ENCODE measurements at places on chromosomes 7 and 10. TPM values are rescaled to one million over a fixed set of nuclear protein-coding genes. Genes with fewer than 3 reads are reported as not detected.

Gene PPP3CB
- 56.2 TPM for total RNA-seq

Gene NUTM2D
- total RNA-seq: 7.0 TPM

Gene PRR15
- 0.53 TPM for total RNA-seq

Gene MYL7
- 15,323 TPM for total RNA-seq

GRCh38 chr7:8190119-8190895 lies 71.7 kb downstream of the ICA1 start:
- no peak for DNase-seq

Gene COX19
- 7.7 TPM for total RNA-seq

Gene NHLRC2
- total RNA-seq: 75.1 TPM

Gene NKX2-3
- not detected for total RNA-seq

DNA sequence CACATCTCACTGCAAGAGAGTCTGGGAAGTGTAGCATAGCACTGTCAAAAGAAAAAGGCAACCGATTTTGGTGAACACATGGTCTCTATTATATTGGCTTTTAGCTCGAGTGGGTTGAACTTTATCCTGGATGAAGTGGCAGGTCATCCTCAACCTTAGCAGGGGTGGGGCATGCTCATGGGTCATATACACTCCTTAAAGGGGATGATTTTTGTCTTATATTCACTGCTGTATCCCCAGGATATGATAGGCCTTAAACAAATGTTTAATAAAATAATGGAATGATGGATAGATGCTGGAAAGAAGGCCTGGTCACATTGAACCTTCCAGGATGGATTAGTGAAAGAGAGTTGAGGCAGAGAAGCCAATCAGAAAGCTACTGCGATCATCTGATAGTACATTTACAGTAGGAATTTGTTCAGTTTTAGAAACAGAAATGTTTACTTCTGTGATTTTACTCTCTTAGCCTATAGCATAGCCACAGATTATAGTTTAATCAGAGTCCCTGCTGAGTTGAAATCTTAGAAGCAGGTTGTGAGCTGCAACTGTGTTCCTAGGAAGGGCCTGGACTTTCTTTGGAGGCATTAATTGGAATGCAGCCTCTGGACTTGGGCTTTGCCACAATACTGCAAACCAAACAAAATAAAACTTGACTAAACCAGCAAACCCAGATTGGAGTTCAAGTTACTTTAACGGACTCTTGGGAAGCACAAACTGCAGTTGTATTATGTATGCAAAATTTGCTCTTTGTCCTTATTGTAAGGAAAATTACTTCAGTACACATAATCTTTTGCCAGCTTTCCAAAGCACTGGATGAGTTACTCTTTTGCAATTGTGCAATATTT lies 138.3 kb downstream of the BMPER start:
- DNase-seq: no peak

Gene LLCFC1
- not detected for total RNA-seq

All from right cardiac atrium (tissue), 5 donors.